ENCODE measurements at places on chromosomes 3 and 15.
A peak's percentile ranks its signal among the peaks of the same experiment; 100 is the strongest.

GRCh38 chr3:99319450-99319849 is 318.9 kb upstream of the COL8A1 start:
- no peak for DNase-seq

DNA sequence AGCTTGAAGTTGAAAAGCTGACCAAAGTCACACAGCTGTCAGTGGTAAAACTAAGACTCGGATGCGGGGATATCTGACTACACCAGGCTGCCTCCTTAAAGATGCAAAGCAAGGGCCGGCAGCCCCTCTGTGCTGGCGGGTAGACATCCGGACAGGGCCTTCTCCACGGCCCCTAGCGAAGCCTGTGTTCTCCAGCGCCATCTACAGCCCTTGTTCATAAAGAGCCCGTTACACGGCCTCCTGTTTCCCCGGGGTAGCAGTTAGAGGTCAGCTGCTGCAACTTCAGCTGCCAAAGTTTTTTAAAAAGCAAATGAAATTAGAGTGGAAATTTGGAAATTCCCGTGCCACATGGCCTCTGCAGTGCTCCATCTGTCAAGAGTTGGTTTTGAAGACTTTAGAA is 383.0 kb downstream of the TBL1XR1 start:
- DNase-seq: peak; percentile 62

- DNase-seq: no peak
These were observed 10.4 kb upstream of the IQCF6 start for GRCh38 chr3:51789437-51789836.

- no peak for DNase-seq
These were observed 95.5 kb downstream of the DPH6 start for GRCh38 chr15:35450492-35450891.

DNA sequence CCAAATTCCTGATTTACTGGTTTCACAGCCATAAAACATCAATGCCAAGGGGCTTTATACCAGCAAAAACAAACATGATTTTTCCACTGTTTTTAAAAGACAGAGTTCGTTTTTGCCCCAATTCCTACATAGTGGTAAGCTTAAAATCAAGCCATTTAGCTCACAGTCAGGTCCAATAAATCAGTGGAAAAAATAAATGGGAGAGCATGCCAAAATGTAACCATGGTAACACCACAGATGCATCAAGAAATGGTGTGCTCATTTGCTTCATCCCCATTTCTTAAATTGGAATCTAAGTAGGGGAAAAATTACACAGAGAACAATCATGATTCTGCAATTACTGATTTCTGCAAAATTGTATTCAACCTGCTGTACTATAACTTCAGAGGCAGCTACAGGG is 418.8 kb downstream of the MAGI1 start:
- no peak for DNase-seq

GRCh38 chr15:75640483-75641178 is 607 bp upstream of the IMP3 start:
- no peak for DNase-seq

DNA sequence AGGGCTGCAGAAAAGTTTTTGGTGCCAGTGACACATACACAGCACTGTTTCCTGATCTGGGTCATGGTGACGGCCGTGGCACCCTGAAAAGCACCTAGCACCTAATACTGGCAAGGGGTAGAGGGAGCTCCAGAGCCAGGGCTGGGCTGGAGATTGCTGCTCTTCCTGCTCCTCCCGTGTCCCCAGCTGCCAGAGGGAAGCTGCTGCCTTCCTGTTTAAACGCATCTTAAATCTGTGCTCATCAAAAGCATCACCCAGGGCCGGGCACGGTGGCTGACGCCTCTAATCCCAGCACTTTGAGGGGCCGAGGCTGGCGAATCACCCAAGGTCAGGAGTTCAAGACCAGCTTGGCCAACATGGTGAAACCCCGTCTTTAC is 156.7 kb upstream of the MEF2A start:
- DNase-seq: no peak

DNA sequence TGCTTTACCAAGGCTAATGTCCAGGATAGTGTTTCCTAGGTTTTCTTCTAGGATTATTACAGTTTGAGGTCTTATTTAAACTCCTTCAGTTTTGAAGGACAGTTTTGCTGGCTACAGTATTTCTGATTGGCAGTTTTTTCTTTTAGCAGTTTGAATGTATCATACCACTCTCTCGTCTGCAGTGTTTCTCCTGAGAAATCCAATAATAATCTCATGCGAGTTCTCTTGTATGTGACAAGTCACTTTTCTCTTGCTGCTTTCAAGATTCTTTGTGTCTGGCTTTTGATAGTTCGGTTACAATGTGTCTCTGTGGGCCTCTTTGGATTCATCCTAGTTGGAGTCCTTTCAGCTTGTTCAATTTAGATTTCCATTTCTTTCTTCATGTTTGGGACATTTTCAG is 53.0 kb upstream of the EHHADH start:
- DNase-seq: no peak

GRCh38 chr15:65058394-65059368 is 9.1 kb downstream of the RASL12 start:
- DNase-seq: no peak

DNA sequence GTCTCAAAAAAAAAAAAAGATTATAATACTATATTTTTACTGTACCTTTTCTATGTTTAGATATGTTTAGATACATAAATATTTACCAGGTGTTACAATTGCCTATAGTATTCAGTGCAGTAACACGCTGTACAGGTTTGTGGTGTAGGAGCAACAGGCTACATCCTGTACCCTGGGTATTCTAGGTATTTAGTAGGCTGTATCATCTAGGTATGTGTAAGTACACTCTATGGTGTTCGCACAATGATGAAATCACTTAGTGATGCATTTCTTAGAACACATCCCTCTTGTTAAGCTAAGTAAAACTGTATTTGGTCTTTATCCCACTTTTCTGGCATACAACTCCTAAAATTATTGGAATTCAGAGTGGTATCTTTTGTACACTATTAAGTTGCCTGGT is 77.8 kb downstream of the CDC25A start:
- DNase-seq: no peak

GRCh38 chr3:185337231-185337816 is 25.6 kb upstream of the MAP3K13 start:
- no peak for DNase-seq

DNA sequence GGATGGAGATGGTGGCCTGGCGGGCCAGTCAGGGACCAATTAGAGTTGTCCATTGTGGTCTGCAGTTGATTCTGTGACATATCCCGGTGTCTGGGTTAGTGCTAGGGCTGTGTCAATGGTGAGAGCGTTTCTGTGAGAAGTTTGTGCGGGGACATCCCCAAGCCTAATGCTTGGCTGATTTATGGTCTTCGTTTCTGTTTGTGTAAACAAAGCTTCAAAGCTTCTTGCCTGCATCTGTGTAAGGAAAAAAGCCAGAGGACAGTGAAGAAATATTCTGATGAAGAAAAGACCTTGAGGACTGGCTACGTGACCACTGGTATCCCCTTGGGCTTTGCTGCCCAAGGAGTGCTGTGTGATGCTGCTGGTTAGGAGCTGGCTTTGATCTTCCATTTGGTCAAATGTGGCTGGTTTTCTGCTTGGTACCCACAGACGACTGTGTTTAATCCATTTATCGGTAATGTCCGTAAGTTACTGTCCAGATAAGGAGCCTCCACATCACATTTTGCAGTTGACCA is 74.6 kb upstream of the LRTM1 start:
- DNase-seq: no peak

DNA sequence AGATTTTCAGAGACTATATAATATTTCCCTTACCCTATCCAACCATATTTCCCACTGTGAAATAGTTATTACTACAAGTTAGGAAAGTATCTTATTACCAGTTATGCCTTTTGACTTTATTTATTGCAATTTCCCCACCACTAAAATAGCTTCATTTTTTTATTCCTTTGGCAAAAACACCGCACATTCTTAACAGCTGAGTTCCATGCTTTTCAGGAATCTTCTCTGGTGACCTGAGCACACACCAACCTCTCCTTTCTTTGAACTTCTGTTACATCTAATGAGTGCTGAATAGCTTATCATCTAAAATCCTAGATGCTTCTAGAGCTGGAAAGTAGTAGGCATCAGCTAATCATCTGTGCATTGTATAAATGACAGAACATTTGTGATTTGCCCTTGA is 99.1 kb downstream of the UBE2E2 start:
- no peak for DNase-seq

DNA sequence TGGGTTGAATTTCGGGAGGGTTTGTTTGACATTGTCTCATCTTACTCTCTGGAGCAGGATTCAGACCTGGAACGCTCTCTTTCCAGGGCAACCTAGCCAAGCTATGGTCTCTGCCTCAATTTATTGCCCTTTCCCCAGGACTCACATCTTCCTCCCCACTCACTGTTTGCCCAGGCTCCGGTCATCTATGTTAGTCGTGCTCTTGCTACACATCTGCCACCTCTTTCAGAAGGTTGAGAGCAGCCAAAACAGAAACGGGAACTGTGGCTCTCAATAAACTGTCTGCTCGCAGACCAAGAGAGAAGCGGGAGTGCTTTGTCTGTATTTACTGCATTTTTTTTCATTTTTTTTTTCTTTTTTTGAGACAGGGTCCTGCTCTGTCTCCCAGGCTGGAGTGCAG is 81.6 kb downstream of the ST6GAL1 start:
- DNase-seq: no peak

GRCh38 chr3:192867645-192868044 is 50.0 kb downstream of the MB21D2 start:
- no peak for DNase-seq

GRCh38 chr15:41501931-41502794 is 8.5 kb downstream of the ITPKA start:
- DNase-seq: no peak

- no peak for DNase-seq
These were observed 88.5 kb upstream of the MYZAP start for GRCh38 chr15:57503051-57503702.

- DNase-seq: no peak
These were observed 44.7 kb upstream of the APEH start for GRCh38 chr3:49629451-49629850.

GRCh38 chr3:142680710-142681109 is 43.1 kb upstream of the TRPC1 start:
- no peak for DNase-seq

DNA sequence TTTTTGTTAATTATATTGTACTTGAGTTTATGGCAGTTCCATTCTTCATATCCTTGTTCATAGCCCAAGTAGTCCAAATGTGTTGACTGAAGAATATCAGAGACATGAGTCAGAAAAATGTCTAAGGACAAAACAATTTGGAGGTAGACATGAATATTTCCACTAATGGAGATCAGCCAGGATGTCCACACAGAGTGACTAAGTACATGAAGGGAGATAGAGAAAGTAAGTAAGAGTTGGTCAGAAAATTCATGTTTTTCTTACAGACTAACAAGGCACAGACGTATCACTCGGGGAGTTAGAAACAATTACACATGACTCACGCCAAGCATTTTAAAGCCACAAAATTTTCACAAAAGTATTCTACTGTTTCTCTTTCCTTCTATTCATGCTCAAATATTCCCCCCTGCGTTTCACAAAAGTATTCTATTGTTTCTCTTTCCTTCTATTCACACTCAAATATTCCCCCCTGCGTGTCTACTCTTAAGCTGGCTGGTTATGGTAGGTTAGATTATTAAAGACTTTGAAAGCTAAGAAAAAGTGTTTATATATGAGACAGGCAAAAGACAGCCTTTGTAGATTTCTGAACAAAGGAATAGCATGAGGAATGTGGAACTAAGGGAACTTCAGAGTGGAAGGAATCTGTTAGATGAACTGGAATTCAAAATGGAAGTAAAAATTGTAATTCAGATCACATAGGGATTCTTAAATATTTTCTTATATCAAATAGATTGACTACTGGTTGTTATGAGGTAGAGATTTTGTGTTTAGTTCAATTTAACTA is 648.7 kb upstream of the CCDC54 start:
- no peak for DNase-seq

DNA sequence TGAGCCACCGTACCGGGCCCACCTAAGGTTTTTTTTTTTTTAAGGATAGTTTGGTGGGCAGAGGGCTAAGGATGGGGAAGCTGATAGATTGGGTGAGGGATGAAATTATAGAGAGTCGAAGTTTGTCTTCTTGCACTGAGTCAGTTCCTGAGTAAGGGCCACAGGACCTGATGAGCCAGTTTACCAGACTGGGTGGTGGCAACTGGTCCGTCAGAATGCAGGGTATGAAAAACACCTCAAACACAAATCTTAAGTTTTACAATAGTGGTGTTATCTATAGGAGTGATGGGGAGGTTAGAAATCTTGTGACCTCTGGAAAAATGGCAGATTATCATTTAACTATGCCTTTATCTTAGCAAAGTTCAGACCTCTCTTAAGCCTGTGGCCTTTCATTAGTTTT is 2.8 kb downstream of the ZNF860 start:
- no peak for DNase-seq

GRCh38 chr3:122776675-122777468 is 16.8 kb downstream of the HSPBAP1 start:
- DNase-seq: no peak

GRCh38 chr15:28899061-28899738 is 13.4 kb downstream of the APBA2 start:
- DNase-seq: no peak

GRCh38 chr3:16513141-16514020 is at the start of gene RFTN1:
Gene RFTN1 (minus strand): TSS chr3:16513699. CDS start chr3:16493869, 19,830 bp downstream.
- DNase-seq: no peak

Data from renal cortex interstitium (tissue), 15 donors.